Lower leg skin (tissue), 4 donors: ENCODE measurements at places on chromosomes 5 and 9.

GRCh38 chr5:96881511-96882115, 5.3 kb downstream of the ERAP2 start:
- no peak for DNase-seq

DNA sequence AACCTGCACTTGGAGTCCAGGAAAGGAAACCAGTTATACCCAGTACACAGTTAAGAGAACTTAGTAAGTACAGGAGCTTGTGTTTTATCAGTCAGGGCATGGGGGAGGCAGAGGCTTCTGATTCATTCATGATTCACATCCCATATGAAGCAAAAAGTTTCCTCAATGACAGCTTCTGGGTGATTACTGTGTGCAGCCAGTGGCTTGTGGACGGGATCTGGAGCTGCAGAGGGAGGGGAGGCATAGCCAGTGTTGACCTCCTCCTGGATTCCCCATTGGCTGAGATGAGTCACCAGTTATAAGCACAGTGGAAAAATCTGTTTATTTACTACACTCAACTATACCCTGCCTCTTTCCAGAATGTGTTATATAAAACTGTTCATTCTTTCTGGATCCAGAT, 17.7 kb downstream of the IL31RA start:
- no peak for DNase-seq

GRCh38 chr9:94783102-94783682, 56.7 kb downstream of the AOPEP start:
- peak; percentile 96 for DNase-seq

DNA sequence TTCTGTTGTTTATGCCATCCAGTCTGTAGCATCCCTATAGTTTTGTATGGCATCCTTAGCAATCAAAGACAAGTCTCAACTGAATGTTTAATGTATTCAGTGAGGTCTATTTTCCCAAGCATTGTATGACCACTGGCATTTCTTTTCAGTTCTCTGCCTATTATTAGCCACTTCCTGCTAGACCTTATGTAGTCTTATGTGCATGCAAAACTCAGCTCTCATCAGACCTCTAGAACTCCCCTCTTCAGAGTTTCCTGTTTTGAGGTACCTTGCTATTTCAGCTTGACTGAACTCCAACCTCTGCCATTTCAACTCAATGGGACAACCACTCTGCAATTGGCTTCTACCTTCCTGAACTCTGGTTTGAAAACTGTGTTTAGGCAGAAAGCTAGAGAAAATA, 113.2 kb downstream of the SLC25A46 start:
- no peak for DNase-seq

- no peak for DNase-seq
Measured at GRCh38 chr5:165620394-165620793, 2115.0 kb downstream of the MAT2B start.

DNA sequence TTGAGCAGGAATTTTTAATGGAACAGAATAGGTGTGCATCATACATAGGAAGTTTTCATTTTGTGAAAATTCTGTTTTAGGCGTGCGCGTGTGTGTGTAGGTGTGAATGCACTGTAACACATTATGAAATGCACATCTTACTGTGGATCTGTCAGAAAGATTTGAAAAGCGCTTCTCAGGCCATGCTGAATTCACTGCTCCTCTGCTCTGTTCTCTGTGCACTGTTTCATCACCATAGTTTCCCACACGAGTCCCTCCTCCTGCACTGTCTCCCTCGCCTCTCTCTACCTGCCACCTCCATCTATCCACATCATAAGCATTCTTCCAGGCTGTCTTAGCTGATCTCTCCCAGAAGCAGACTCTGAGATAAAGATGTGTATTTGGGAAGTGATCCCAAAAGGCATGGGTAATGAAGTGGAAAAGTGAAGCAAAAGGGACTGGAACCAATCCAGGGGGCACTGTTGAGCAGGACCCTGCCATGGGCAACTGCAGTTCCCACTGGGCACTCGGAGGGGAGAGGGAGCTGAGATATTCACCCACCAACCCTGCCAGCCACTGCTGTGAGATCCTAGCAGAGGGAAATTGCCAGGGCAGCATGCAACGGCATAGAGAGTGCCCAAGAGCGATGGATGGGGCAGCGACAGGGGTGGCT, 65.9 kb downstream of the GABBR2 start:
- peak; percentile 61 for DNase-seq

GRCh38 chr5:169190849-169191248, 110.1 kb downstream of the SLIT3 start:
- DNase-seq = no peak

DNA sequence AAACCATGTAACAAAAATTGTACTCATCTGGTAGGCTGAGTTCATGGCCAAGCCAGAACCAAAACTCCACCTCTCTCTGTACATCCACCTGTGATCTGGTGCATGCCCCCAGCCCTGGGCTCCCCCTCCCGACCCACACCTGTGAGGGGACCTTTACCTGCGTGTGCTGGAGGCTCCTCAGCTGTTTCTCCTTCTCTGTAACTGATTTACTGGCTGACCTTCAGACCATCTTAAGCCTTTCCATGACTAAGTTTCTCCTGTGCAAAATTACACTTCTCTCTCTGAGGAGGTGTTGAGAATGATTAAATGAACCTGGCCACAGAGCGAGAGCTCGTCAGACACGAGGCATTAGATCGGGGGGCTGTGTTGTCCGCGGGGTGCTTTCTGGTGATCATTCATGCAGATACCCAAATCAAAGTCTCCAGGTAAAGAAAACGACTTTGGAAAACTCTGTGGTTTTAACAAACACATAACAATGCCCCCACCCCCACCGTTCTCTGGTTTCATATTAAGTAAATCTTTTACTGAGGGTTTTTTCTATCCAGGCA, 136.4 kb downstream of the SEMA5A start:
- no peak for DNase-seq

DNA sequence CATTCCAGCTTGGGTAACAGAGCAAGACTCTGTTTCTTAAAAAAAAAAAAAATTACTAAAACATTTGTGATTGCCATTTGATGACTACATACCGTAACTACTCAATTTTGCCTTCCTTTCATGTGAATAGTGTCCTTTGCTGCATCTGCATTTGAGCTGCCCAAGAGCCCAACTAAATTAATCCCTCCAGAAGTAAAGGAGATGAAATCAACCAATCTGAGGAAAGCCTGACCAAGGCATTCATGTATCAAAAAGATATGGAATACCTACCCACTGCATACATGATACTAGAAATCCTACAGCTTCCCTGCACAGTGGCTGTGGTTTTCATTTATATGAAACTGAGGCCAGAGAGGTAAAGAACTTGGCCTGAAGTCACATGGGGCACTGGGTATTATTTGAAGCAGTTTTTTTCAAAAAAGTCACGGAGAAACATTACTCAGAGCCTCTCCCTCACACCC, 177.5 kb downstream of the AOPEP start:
- peak; percentile 9 for DNase-seq

DNA sequence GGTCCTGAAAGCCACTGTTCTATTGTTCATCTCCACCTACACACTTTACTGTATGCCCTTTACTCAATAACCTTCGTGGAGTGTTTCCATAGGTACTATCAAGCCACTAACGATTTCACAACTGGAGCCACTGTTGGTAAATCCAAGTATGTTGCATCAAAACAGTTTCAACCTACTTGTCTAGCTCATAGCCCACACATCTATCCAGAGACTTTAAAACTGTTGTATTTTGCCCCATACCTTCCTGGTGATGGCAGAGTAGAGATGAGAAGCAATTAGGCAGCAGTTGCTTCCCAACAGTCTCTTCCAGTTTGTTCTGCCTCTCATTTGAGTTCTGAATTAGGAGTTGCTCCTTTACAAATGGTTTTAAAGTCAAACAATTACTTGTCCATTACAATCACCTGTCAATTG, 607 bp downstream of the FAXDC2 start:
- no peak for DNase-seq

GRCh38 chr9:130042406-130042884, 544 bp downstream of the FNBP1 start:
- DNase-seq = no peak

- DNase-seq = peak; percentile 94
Measured at GRCh38 chr5:179313849-179314521, 31.3 kb downstream of the ADAMTS2 start.

GRCh38 chr5:103847060-103847459, 284.5 kb upstream of the NUDT12 start:
- DNase-seq = no peak

DNA sequence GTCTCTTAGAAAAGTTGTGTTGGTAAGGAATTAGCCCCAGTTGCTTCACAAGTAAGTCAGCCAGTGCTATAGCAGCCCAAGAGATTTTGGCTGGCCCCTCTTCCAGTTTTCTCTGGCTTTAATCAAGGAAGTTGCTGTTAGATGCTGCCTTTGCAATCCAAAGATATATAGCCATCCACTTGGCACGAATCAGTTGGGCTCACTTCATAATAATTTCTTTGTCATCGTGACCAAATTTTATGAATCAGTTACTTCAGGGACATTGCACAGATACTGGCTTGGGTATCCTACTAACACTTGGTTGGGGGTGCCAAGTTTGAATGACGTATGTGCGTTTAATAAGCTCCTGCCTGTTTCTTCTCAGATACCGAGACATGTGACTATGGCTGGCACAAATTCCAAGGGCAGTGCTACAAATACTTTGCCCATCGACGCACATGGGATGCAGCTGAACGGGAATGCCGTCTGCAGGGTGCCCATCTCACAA, 81.5 kb downstream of the VCAN start:
- peak; percentile 48 for DNase-seq

- no peak for DNase-seq
Measured at GRCh38 chr9:107276966-107277710, 5.9 kb upstream of the RAD23B start.

- DNase-seq = no peak
Measured at GRCh38 chr5:80713631-80714030, 58.8 kb upstream of the DHFR start.

DNA sequence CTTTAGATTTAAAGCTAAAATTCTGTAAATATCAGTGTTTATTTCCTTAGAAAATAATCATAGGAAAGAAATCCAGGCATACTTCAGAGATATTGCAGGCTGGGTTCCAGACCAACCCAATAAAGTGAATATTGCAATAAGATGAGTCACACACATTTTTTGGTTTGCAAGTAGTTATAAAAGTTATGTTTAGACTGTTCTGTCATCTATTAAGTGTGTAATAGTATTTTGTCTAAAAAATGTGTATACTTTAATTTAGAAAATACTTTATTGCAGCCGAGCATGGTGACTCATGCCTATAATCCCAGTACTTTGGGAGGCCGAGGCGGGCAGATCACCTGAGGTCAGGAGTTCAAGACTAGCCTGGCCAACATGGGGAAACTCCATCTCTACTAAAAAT, 6.9 kb upstream of the RIC1 start:
- no peak for DNase-seq

GRCh38 chr5:55037046-55037771, 13.2 kb downstream of the GZMK start:
- no peak for DNase-seq

GRCh38 chr5:65364907-65365306, 116.8 kb downstream of the ADAMTS6 start:
- DNase-seq = no peak

- DNase-seq = no peak
Measured at GRCh38 chr5:85030316-85031084, 645.8 kb upstream of the EDIL3 start.

DNA sequence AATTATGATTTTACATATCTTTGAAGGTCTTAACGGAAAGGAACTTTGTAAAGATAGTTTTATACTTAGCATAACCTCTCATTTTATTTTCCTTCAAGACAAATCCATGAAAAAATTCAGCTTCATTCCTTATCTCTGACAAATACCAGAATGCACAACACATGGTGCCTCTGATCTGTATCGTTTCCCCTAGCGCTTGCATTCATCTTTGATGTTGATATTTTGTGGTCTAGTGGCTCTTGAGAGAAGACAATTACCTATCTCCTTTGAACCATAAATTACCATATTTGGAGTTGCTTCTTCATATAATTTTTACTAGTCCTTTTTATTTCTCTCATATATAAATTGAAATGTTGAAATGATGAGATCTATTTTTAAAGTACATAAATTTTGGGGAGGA, 551.3 kb downstream of the PDE4D start:
- DNase-seq = no peak

DNA sequence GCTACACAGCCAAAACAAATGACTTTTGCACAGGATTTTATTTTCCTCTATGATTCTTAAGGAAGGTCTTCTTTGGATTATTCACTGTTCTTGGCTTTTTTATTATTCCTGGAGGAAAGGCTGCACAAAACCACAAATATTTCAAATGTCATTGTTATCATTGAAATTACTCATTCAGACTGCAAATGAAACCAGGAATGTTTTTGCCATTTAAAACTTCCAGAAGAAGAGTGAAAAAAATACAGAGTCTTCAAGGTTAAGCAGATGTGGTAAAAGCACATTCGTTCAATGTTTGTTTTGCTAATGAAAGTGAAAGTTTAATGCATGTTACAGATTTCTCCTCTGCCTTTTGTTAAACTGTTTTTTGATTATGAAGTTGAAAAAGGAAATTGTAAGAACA, 238.2 kb downstream of the TLE4 start:
- no peak for DNase-seq

GRCh38 chr5:80753712-80754111, 98.9 kb upstream of the DHFR start:
- no peak for DNase-seq

DNA sequence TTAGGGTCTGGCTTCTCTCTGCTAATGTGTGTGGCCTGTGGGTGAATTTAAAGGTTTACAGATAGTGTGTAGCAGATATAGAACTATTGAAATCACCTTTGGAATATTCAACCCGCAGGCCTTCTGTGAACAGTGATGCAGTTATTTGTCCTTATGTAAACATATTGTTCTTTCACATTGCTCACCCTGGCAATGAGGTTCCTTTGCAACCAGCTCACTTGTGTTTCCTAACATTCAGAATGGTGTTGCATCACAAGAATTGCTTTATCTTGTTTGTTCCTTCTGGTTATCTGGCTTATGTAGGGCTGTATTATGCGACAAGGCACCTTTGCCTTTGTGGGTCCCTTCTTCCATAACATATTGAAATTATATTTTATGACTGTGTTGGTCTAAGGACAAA, 370.3 kb downstream of the NNT start:
- no peak for DNase-seq

DNA sequence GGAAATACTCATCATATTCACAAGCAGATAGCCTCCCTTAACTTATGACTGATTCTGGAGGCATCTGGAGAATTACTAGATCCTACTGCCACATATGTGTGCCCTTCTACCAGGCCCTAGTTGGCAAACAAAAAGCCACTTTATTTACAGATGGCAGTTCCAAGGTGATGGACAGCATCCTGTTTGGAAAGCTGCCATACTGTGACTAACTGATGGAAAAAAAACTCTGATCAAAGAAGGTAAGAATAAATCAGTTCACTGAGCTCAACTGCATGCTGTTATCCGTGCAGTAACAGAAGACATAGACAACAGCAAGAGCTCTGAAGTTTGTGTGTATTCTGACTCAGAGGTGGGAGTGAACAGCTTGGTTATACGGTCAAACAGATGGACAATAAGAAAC, 279.8 kb upstream of the POU5F2 start:
- no peak for DNase-seq

GRCh38 chr5:27830546-27830945, 792.2 kb upstream of the CDH9 start:
- DNase-seq = no peak

DNA sequence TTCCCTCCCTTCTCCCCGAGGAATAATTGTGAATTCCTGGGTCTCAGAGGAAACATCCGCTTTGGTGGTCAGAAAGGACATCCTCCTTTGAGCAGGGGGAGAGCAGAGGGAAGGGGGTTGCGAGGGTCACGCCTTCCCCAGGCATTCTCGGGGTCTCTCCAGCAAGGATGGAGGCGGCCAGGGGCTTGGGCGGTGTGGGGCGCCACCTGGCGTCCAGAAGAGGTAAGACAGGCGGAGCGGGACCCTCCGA, 129.1 kb downstream of the KCNIP1 start:
- no peak for DNase-seq
